ENCODE measurements at places on chromosomes 6 and 20.

DNA sequence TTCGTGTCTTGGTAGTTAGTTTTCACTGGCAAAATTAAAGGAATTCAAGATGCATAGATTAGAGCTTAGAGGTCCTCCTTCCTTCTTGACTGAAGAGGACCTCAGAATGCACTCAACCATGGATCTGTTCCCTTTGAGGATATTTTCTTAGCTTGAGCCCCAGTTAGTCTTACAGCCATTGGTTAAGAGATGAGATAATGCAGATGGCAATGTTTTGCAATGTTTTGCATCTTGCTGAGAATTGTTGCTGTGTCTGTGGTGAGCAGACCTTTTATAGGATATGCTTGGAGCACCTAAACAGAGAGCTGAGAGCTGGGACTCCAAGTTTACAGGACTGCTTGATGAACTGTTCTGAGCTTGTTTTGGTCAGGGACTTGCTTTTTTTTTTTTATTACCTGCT is 107.5 kb downstream of the TMEM170B start:
- DNase-seq, result peak; percentile 24

GRCh38 chr6:143896126-143896860 is 32.0 kb downstream of the ZC2HC1B start:
- DNase-seq, result peak; percentile 7

GRCh38 chr6:167507376-167507945 is 182.6 kb downstream of the TTLL2 start:
- DNase-seq, result no peak

DNA sequence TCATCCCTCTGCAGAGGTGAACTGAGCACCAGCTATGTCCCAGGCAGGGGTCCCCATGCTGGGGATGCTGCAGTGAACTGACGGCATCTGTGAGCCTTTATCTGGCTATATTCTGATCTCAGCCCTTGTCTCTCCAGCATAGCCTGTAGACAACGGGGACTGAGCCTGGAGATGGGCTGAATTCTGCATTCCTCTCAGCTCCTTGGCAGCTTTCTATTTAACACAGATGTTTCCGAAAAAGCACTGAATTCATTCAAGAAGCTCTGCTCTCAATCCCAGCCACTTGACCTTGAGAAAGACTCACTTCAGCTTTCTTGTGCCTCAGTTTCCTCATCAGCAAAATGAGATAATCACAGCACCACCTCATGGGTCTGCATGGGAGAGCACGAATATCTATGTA is 204.4 kb upstream of the PMEPA1 start:
- DNase-seq, result no peak

DNA sequence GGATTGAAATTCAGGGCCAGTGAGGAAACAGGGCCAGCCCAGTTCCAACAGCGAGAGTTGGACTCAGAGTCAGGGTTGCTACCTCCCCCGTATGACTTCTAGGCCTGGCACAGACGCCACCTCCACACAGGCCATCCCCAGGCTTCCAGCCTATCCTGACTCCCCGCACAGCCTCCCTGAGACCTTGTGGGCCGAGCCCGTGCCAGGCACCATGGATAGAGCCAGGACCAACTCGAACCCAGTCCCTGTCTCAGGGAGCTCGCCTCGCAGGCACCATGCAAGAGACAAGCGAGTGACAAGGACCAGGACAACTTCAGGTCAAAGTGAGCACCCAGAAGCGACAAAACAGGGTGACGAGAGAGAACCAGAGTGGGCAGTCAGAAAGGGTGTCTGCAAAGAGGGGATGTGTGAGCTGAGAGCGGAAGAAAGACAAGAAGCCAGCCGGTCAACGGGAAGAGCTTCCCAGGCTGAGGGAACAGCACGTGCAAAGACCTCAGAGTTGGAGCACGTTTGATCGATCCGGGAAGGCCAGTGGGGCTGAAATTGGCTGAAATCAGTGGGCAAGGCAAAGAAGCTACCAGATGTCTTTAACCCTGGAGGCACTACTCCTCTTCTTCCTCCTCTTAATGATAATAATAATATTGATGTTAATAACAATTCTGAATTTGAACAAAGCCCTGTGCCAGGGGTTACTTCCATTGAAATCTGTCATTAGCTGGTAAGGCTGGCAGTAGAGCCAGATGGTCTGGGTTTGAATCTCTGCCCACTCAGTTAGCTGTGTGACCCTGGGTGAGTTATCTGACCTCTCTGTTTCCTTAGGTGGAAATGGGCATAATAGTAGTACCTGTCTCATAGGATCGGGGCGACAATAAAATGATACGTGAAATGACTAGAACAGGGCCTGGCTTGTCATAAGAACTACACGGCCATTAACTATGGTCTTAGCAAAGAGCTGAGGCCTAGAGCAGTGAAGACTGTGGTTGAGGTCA is 45.0 kb downstream of the KIAA1755 start:
- no peak for DNase-seq

DNA sequence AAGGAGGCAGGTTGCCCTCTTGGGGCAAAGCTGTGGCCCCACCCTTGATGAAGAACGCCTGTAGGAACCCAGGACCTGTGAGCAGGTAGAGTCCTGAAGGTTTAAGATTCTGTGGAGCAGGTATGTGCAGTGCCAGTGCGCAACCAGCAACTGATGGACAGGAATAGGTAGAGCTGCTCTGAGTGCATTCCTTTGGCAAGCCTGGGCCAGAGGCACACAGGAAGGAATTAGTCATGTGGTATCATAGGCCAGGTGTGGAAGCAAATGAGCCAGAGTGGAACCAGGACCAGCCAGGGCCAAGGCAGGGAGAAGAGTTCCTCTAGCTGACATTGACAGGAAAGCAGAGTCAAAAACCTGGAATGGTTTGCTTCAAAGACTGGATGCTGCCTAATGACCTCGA is 1.4 kb upstream of the KHDC1 start:
- no peak for DNase-seq

GRCh38 chr6:29696147-29697125 is 15.5 kb upstream of the ZFP57 start:
- DNase-seq, result peak; percentile 17
